Kidney tubule cell (primary cell): ENCODE measurements at places on chromosomes 3 and 15.

DNA sequence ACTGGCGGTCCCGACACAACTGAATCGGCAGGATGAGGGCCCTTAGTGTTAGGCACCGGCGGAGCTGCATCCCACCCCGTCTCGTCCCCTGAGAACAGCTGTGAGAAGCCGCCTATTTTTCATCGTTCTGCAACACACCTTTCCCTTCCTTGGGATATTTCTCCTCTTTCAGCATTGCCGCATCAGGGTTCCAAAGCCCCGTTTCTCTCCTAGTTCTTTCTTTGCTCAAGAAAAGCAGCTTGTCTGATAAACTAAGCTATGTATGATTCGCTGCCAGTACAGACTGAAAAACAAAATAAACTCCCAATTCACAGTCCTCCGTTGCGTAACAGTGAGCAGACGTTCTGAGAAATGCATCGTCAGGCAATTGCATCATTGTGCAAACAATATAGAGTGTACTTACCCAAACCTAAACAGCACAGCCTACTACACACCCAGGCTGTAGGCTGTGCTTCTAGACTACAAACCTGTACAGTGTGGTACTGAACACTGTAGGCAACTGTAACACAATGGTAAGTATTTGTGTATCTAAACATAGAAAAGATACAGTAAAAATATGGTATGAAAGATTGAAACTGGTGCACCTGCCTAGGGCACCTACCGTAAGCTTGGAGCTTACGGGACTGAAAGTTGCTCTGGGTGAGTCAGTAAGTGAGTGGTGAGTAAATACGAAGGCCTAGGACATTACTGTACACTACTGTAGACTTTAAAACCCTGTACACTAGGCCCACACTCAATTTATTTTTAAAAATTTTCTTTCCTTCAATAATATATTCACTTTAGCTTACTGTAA lies 8.9 kb upstream of the ADAMTS17 start:
- peak; percentile 15 for DNase-seq

GRCh38 chr3:196501316-196502044 lies 2.1 kb downstream of the RNF168 start:
- peak; percentile 37 for DNase-seq

- DNase-seq: no peak
Measured at GRCh38 chr3:136390574-136390973, 140.4 kb downstream of the PCCB start.

DNA sequence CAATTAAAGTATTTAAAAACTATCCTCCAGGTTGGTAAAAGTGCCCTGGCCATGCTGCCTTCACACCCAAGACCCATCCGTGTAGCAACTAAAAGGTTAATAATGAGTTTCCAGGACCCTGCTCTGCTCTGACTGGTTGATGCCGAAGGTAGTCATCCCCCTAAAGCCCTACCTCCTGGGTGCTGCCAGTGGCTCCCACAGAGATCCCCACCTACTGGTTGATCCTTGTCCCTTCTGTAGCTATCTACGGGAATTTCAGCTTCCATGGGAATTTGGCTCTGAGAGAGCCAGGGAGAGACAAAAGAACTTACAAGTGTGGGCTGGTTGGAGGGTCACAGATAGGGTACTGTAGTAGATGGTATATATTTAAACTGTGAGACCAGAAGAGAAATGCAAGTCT lies 110.6 kb upstream of the NANOGP8 start:
- no peak for DNase-seq

DNA sequence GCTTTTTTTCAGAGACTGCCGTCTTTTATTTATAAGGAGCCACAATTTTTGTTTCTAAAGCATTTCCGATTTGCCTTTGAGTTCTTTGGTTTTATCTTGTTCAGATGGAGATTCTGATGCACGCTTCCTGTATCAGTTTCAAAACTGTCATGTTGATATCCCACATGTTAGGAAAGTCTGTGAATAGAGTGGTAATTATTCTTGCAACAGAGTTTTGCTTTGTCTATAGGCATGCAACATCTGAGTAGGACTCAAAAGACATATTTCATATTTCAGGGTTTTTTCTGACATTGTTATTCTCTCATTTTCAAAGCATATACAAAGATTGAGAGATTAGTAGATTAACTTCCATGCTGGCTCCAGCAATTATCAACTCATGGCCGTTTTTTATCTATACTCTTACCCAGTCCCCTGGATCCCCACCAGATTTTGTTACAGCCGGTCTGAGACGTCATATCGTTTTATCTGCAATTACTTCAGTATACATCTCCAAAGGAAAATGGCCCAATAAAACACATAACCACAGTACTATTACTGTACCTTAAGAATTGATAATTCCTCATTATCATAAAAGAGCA lies 22.4 kb downstream of the PAQR5 start:
- no peak for DNase-seq

GRCh38 chr3:44899683-44900367 lies 25.4 kb downstream of the TGM4 start:
- DNase-seq: peak; percentile 25

DNA sequence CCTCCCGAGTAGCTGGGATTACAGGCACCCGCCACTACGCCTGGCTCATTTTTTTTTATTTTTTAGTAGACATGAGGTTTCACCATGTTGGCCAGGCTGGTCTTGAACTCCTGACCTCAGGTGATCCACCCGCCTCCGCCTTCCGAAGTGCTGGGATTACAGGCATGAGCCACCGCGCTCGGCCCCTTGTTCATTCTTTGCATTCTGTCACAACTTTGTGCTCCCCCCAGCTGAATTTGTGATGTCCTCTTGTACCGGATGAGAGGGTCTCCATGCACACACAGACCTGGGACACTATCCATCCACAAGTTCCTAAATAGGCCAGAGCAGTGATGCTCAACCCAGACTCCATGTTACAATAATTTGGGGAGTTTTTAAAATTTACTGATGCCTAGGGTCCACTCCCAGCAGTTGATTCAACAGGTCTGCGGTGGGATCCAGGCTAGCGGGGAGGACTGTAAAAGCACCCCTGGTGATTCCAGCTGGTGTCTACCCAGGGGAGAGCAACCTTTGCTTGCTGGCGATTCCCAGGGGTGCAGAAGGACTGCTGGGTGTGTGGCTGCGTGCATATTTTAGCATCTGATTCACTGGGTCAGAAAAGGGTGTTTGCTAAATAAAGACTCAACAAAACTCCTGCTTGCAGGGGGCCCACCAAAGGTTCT lies 1.0 kb downstream of the RASSF1 start:
- no peak for DNase-seq

GRCh38 chr3:152048831-152049230 lies 175.4 kb downstream of the SUCNR1 start:
- no peak for DNase-seq

- DNase-seq: no peak
Measured at GRCh38 chr3:1551741-1552140, 458.9 kb downstream of the CNTN6 start.

DNA sequence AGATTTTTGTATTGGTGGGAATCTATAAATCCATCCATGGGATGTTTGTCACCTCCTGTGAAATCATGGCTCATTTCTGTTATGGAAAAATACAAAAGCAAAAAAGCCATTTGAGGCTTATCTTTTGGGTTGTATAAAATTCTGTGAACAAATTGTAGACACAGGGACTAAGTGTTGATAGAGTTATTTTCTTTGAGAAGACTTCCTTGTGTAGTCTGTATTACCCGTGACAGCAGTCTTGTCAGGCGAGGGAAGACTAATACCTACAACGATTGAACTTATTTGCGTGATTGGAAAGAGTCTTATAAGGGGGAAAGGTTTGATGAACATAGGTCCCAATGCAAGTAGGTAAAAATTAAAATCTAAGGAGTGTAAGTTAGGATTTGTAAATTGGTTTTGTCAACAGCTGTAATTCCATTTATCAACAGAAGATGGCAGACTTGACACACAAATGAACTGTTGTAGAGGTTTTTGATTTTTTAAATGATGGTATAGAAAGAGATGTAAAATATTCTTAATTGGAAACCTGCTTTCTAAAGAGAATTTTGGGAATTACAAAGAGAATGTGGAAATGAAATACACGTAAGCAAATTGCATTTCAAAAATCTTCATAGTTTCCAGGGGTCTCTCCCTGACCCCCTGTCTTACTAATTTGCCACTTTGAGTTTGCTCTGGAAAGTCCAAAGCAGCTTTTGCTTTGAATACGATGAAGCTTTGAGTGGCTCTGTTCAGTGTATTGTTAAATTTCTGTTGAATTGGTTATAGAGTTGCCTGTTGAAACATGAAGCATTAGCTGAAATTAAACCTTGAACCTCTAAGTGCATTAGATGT lies 33.2 kb downstream of the SLC25A26 start:
- DNase-seq: peak; percentile 37

DNA sequence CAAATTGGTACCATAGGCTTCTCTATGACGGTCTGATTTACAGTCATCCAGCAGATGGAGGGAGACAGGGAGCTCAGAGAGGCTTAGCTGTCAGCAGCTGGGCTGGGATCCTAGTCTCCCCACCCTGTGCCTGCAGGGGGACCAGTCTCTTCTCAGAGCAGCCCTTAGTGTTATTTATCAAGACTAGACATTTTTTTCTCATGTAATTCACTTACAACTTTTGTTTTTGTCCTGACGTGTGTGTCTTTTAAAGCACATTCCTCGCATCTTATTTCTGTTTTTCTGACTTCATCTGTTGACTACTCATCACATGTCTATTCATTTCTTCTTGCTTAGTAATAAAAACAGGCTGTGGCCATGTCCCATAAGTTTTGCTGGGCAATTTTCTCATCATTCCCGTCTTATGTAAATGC lies 116.1 kb downstream of the KLF13 start:
- peak; percentile 70 for DNase-seq

- peak; percentile 32 for DNase-seq
Measured at GRCh38 chr3:99249627-99250026, 348.1 kb upstream of the DCBLD2 start.

DNA sequence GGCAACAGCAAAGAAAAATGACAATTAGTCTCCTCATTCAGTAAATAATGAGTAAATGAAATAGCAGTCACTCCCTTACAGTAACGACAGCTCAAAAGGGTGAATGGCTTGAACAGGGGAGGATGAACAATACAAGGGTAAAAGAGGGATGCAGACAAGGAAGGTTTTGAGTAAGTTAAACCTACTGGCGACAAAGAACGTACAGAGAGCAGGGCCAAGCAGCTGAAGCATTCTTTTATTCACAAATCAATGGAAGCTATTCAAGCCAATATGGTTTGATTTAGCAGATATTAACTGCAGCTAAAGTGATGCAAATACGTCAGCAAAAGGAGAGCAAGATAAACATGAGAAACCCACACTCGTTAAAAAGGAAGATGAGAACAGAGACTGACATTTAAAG lies 90.7 kb upstream of the ICE2 start:
- DNase-seq: no peak

DNA sequence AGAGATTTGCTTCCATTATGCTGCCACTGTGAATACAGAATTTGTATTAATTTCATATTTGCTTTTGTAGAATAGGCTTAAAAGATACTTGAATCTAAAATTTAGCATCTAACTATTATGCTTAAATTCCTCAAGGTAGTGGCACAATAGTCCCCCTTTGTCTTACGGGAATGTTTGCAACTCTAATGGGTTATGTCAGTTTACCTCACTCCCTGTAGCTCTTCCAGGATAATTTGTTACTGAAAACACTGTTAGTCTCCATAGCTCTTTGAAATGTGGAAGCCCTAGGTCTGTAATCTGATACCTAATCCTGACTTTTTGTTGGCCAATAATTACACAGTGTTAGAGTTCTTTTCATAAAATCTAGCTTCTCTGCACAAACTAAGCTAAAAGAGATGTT lies 433.4 kb downstream of the PYDC2 start:
- DNase-seq: no peak
